NCI-H1105 treated with DMSO at 0.1 percent for 48 hours (cell line): ENCODE measurements at places on chromosomes 16 and 17.

- no peak for DNase-seq
Observed at GRCh38 chr17:70535986-70536385, 366.7 kb downstream of the KCNJ2 start.

DNA sequence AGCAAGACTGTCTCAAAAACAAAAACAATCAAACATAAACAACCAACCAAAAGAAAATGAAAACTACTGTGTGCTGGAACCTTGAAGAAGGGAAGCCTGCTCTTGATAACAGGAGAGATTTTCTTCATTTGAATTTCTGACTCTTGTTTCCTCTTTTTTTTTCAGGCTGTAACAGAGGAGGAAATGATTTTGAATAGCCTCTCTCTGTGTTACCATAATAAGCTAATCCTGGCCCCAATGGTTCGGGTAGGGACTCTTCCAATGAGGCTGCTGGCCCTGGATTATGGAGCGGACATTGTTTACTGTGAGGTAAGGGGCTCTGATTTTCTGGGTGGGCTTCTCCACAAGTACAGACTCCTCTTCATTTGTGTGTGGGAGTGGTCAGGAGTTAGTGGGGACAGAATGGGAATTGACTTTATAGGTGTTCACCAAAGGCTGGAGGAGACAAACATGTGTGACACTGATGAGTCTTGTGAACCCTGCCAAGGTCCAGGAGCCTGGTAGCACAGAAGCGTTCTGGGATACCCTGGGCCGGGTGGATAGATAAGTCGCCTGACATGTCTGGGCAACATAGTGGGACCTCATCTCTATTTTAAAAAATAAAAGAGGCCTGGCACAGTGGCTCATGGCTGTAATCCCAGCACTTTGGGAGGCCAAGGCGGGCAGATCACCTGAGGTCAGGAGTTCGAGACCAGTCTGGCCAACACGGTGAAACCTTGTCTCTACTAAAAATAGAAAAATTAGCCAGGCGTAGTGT is 14.9 kb downstream of the DUS2 start:
- no peak for DNase-seq

DNA sequence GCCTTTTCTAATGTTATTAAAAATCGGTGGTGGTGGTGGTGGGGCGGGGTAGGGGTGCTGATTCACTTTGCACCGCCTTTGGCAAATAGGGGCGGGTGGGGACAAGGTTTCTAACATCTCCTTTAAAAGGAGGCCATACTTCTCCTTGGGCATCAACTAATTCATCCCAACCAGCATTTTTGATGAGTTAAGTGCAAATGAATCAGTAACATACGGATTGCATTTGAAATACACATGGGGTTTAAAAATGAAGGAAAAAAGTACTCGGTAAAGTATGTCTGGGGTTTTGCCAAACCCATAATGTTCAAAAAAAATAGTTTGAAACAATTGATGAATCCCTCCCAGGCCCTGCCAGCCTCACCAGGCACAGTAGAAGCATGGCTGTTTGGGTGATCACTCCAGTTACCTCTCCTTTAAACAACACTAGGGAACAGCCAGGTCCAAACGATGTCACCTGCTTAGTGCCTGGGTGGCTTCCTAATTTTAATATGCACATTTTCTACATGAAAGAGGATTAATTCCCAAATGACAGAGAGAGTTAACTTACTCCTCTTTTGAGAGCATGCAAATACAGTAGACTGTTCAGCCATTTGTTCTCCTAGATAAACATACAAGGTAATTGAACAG is 107.2 kb downstream of the ANKFN1 start:
- DNase-seq, result no peak

- DNase-seq, result no peak
Observed at GRCh38 chr16:14002416-14002990, 68.6 kb upstream of the MRTFB start.

GRCh38 chr17:53058031-53058430 is 764.7 kb upstream of the KIF2B start:
- DNase-seq, result no peak

DNA sequence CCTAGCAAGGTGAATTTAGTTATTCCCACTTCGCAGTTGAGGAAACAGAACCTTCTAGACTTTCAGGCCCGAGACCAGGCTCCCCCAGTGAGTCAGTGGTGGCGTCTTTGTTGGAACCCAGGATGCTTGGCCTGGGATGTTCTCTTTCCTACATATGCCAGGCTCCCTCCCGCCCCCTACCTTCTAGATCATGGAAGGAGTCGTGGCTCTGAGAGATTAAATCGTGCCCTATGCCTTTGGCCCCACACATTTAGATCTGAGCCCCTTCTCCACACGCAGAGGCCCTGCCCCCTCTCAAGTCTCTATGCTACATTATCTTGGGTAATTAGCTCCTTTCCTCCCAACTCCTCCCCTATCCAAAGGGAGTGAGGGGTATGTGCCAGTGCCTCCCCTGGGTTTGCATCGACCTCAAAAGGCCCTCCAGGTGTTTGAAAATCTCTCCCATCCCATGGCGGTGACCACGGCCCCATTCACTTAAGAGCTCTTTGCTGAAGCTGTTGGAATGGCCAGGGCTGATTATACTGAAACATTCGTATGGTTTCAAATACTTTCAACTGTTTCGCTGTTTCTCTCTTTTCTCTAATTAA is 3.0 kb downstream of the NGFR start:
- no peak for DNase-seq

GRCh38 chr16:88591577-88592021 is 21.4 kb downstream of the ZC3H18 start:
- DNase-seq, result no peak

- no peak for DNase-seq
Observed at GRCh38 chr17:81429821-81430551, 34.7 kb downstream of the BAHCC1 start.

DNA sequence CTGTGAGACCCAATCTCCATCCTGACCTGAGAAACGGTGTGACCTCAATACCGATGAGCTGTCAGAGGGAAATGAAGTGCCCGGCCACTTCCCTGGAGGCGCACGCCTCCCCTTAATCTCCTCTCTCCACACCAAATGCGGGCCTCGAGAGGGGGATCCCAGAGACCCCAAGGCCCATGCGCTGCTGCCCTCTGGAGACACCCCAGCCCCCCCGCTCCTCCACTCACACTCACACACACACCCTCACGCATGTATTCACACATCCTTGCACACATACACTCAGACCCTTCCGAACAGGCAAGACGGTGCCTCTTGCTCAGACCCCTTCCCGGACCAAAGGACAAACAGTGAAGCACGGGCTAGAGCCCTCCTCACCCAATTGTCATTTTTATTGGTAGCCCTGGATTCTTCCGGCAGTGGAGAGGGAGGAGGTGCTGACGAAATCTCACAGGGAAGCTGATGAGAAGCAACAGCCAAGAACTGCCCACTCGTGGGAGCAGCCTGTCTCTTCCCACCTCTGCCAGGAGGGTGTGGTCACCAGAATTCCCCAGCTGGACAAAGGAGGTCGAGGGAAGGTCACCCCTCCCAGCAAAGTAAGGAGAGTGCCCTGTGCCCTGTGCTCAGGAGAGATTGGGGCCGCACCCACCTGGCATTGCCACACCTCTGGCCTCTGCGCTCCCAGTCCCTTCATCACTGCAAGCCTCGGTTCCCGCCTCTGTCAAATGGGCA is 136.0 kb upstream of the TNRC6C start:
- no peak for DNase-seq
